Sigmoid colon (tissue), 7 donors: ENCODE measurements at places on chromosomes 3 and 15. TPM values are rescaled to one million over a fixed set of nuclear protein-coding genes. Genes with fewer than 3 reads are reported as not detected.

DNA sequence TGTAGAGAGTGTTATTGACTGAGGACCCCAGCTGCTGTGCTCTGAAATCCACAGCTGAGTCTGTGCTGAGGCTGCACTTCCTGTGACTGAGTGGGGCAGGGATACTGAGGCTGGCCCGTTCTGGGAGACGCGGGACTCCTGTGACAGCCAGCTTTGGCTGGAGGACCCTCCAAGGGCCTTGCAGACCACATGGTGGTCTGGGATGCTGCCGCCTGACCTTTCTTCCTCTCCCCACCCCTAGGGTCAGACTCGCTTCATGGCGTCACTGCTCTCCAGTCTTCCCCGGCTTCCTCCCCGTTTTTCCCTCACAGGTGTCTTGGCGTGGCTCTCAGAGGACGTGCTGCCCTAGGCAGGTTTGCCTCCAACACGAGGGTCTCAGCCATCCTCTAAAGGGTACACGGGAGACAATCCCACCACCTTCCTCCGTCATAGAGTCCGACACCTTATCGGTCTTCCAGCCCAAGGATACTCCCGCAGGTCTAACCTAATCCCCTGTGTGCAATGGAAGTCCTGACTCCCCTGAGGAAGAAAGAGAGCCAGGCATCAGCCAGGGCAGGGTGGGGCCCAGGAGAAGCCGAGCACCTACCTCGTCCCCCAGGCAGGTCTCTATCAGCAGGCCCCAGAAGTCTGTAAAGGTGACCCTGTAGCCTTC lies 19.9 kb upstream of the EHD4 start:
- no peak overlapping the region for H3K4me3 ChIP-seq
- no peaks in the 10 kb centered on the region for H3K4me1 ChIP-seq
- no peaks in the 10 kb centered on the region for H3K36me3 ChIP-seq
- no peaks in the 10 kb centered on the region for H3K27me3 ChIP-seq
- no peak for DNase-seq

DNA sequence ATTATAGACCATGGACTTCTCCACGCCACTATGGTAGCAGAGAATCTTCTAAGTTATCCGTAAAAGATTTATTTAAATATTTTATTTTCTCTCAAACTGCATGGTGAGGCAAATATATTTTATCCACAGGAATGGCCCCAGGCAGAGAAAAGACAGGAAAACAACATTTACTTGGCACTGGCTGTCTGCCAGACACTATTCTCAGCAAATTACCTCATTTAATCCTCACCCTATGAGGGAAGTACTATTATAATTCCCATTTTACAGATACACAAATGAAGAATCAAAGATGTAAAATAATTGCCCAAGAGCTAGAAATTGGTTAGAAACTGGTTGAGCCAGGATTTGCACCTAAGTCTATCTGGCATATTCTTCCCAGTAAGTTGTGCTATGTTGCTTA lies 361.4 kb upstream of the IL12A start:
- no peak for DNase-seq
- no peaks in the 10 kb centered on the region for H3K27me3 ChIP-seq
- H3K4me3 ChIP-seq: no peak overlapping the region
- no peaks in the 10 kb centered on the region for H3K36me3 ChIP-seq

RGMA gene
- total RNA-seq: 58.6 TPM

NBEAL2 gene
- total RNA-seq: 14.5 TPM

THRB gene
- 37.7 TPM for total RNA-seq
